ENCODE measurements at places on chromosomes 4 and X.

DNA sequence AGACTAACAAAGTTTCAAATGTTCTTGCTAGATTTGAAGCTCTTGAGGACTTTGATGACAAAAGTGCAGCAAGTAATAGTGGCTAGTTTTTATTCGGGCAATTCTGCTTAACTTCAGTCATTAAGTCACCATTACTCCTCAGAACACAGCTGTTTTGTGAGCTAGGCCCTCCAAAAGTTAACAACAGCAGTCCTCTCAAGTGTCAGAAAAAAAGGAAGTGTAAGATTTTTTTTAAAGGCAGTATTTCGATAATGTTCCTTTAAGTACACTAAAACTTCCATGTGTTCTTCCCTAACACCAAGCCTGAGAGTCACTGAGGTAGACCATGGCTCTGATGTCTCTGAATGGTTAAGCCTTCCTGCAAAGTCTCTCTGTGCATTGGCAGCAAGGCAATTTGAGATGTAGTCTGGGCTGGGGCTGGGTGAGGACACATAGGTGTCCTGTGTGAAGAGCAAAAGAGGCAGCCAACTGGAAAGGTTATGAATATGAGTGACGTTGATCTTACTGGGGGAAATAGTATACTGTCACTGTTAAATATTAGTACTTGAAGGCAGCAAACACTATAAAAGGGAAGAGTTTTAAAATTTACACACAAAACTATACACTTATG is 174.0 kb upstream of the MAP3K15 start:
- no peak for DNase-seq

GRCh38 chrX:153580700-153581386 is 18.1 kb downstream of the CCNQ start:
- DNase-seq = no peak

- DNase-seq = no peak
Observed at GRCh38 chrX:56268888-56269287, 36.7 kb downstream of the KLF8 start.

GRCh38 chrX:12975670-12975965 is 708 bp downstream of the TMSB4X start:
- no peak for DNase-seq

- no peak for DNase-seq
Observed at GRCh38 chr4:121358473-121358872, 22.3 kb downstream of the QRFPR start.

GRCh38 chr4:187586892-187587291 is 408.7 kb upstream of the ZFP42 start:
- DNase-seq = no peak

- DNase-seq = no peak
Observed at GRCh38 chr4:88792268-88792781, 94.7 kb upstream of the NAP1L5 start.

- DNase-seq = no peak
Observed at GRCh38 chrX:119071381-119071780, 1.4 kb upstream of the CT47C1 start.

DNA sequence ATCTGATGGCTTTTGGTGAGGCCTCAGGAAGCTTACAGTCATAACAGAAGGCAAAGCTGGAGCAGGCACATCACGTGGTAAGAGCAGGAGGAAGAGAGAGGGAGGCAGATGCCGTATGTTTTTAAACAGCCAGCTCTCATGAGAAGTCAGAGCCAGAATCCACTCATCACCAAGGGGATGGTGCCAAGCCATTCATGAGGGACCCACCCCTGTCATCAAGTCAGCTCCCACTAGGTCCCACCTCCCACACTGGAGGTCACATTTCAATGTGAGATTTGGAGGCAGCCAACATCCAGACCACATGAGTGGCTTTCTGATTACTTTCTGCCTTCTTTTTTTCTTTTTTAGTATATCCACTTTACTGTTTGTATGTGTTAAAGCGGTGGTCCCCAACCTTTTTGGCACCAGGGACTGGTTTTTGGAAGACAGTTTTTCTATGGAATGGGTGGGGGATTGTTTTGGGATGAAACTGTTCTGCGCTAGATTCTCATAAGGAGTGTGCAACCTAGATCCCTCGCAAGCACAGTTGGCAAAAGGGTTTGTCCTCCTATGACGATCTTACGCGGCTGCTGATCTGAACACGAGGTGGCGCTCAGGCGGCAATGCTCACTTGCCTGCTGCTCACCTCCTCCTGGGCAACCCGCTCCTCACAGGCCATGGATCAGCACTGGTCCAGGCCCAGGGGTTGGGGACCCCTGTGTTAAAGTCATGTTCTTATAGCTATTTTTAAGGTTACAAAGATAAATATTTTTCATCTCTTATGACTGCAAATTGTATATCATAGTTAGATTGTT is 61.7 kb downstream of the SLIT2 start:
- no peak for DNase-seq

DNA sequence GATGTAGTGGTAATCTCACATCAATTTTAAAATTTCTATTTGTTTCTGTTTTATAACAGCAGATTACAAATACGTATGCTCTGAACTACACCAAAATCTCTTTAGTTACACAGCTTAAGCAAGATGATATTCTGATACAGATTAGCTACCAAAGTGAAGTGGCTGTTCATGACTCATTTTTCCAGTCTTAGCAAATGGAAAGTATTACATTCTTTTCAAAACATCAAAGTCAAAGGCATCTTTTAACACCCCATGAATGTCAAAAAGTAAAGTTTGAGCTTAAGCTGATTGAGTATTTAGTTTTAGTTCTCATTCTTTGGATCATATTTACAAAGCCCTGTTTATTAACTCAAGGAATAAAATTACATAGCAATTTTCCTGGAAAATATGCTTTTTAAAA is 6.6 kb upstream of the HPGDS start:
- no peak for DNase-seq

DNA sequence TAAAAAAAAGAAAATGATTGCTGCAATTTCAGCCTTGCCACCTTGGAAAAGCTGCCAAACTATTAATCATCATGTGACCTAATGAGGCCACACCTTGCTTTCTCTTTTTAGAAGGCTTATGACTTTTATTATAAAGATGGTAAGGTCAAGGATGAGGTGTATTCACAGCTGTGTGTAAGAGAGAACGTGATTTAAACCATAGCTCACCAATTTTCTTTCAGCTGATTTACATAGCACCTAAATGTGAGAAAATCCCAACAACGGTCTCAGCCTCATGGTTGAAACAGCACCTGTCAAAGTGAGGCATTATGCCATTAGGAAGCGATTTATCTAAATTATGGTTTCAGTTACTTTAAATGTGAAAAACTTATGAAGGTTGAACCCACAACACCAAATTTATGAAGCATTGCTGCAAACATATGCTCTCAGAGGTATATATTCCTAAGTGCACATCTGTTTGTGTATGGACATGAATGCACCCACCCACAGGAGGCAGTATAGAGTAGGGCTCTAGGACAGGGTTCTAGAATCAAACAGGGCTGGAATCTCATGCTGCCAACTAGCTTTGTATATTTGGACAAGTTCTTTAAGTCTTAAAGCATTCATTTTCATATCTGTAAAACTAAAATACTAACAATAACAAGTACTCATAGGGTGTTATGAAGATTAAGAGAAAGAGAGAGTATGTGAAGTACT is 40.7 kb downstream of the ANXA3 start:
- no peak for DNase-seq

GRCh38 chrX:22247169-22247568 is 25.5 kb upstream of the CBLL2 start:
- DNase-seq = no peak

GRCh38 chr4:13980317-13981310 is 353.1 kb upstream of the BOD1L1 start:
- no peak for DNase-seq

GRCh38 chr4:174999407-174999806 is 81.2 kb downstream of the ADAM29 start:
- DNase-seq = no peak

- no peak for DNase-seq
Observed at GRCh38 chrX:38474543-38474942, 86.8 kb upstream of the TSPAN7 start.

- no peak for DNase-seq
Observed at GRCh38 chrX:41386222-41386990, 52.4 kb downstream of the DDX3X start.

DNA sequence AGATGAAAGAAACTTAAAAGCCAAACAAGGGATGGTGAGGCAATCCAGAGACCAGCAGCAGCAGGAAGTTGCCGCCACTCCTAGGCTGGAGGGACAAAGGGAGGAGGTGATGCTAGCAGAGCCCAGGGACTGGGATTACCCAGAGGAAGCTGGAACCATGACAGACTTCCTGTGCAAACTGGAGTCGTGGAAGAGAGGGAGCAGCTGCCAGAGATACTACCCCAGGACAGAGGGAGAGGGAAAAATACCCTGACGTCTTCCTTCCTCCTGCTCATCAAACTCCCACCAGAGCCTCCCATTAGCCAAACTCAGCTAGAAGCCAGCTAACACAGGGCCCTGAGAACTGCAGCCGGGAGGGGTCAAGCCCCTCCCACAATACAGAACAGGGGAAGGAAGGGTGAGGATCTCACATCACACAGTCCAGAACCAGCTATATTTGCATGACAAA is 101.2 kb upstream of the KLF3 start:
- peak; percentile 19 for DNase-seq

- no peak for DNase-seq
Observed at GRCh38 chr4:78428996-78429395, 122.6 kb upstream of the ANXA3 start.

DNA sequence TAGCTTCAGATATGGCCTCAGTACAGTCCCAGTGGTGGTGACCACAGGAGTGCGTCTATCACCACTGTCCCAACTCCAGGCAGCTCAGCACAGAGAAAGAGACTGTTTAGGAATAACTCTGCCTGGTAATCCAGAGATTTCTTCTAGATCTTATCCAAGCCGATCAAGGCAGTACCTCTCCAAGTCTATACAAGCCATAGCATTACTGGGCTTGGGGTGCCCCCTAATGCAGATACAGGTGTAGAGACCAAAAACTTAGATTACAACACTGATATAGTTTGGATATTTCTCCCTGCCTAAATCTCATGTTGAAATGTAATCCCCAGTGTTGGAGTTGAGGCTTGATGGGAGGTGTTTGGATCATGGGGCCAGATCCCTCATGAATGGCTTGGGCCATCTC is 100.9 kb downstream of the PTCHD1 start:
- DNase-seq = no peak
